ENCODE measurements at places on chromosomes 7 and 10. TPM values are rescaled to one million over a fixed set of nuclear protein-coding genes. Genes with fewer than 3 reads are reported as not detected.

Gene HGF
- total RNA-seq = not detected

Gene SMKR1
- 2.3 TPM for total RNA-seq

Gene HTR5A
- not detected for total RNA-seq

Gene OR9A2
- not detected for total RNA-seq

Gene PTF1A
- total RNA-seq = not detected

Gene CCL26
- 0.39 TPM for total RNA-seq

Gene PALD1
- 6.7 TPM for total RNA-seq

Gene SLC16A9
- total RNA-seq = 1.0 TPM

Gene THNSL1
- 9.5 TPM for total RNA-seq

Gene SPDYE11
- total RNA-seq = not detected

Gene ARPC1A
- total RNA-seq = 65.6 TPM

Gene NACAD
- 0.21 TPM for total RNA-seq
